ENCODE measurements at places on chromosomes 4 and X. TPM values are rescaled to one million over a fixed set of nuclear protein-coding genes. Genes with fewer than 3 reads are reported as not detected.

RAB28 gene
- 18.9 TPM for polyA plus RNA-seq

GRCh38 chrX:19824603-19825002 is 62.8 kb downstream of the SH3KBP1 start:
- no peak overlapping the region for H3K4me3 ChIP-seq
- no peaks in the 10 kb centered on the region for H3K27me3 ChIP-seq
- no peak for DNase-seq
- H3K36me3 ChIP-seq = no peaks in the 10 kb centered on the region

GRCh38 chrX:20653070-20653469 is 386.4 kb upstream of the RPS6KA3 start:
- no peaks in the 10 kb centered on the region for H3K4me1 ChIP-seq
- H3K4me3 ChIP-seq = no peak overlapping the region
- no peak for DNase-seq
- no peaks in the 10 kb centered on the region for H3K27me3 ChIP-seq
- H3K36me3 ChIP-seq = no peaks in the 10 kb centered on the region
- H3K27ac ChIP-seq = no peak overlapping the region

DNA sequence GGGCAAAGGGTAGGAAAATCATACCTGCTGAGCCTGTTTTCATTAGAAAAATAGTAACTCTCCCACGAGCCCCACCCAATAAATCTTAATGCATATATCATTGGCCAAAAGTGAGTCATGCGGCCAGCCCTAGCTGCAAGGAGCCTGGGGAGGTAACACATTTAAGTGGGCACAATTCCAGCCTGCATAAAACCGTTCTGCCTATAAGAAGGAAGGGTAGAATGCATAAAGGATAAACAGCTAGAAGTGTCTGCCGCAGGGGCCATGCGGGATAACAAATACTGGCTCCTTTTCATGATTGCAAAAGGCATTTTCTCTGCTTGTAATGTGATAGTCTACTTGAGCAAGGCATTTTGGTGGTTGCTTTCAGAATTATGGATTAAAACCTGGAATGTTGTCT is 37.1 kb downstream of the EFHC2 start:
- no peak for DNase-seq
- no peaks in the 10 kb centered on the region for H3K27me3 ChIP-seq
- H3K4me1 ChIP-seq = no peaks in the 10 kb centered on the region
- H3K36me3 ChIP-seq = no peaks in the 10 kb centered on the region
- H3K27ac ChIP-seq = no peak overlapping the region

- DNase-seq = no peak
- no peaks in the 10 kb centered on the region for H3K36me3 ChIP-seq
- no peaks in the 10 kb centered on the region for H3K4me1 ChIP-seq
These were observed 81.2 kb downstream of the NPY1R start for GRCh38 chr4:163251204-163251603.

- H3K27me3 ChIP-seq = no peaks in the 10 kb centered on the region
- H3K4me3 ChIP-seq = no peak overlapping the region
- H3K4me1 ChIP-seq = no peaks in the 10 kb centered on the region
These were observed 118.3 kb upstream of the FRG1 start for GRCh38 chr4:189822326-189822725.

GRCh38 chrX:30679369-30679768 is 26.1 kb downstream of the GK start:
- no peak overlapping the region for H3K4me3 ChIP-seq
- no peaks in the 10 kb centered on the region for H3K4me1 ChIP-seq
- no peak for DNase-seq
- H3K27me3 ChIP-seq = no peaks in the 10 kb centered on the region
- H3K36me3 ChIP-seq = no peaks in the 10 kb centered on the region
- no peak overlapping the region for H3K27ac ChIP-seq

DNA sequence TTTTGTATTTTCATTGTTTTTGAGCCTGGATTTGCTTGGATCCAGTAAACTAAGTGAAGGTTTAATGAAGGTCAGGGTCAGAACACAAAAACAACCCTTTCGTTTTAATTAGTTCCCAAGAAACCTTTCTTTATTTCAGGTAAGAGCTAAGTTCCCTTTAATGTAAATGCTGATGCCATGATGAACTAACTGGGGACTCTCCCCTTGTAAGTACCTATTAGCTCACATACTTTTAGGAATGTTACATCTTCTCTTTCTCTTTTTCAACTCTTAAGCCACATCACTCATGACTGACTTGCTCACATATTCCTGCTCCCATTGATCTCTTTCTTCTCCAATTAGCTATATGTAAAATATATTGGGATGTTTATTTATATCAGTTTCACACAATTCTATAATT is 673.1 kb upstream of the CPEB2 start:
- H3K27ac ChIP-seq = no peak overlapping the region
- H3K27me3 ChIP-seq = no peaks in the 10 kb centered on the region
- H3K4me3 ChIP-seq = no peak overlapping the region
- H3K36me3 ChIP-seq = no peaks in the 10 kb centered on the region
- no peak for DNase-seq

DNA sequence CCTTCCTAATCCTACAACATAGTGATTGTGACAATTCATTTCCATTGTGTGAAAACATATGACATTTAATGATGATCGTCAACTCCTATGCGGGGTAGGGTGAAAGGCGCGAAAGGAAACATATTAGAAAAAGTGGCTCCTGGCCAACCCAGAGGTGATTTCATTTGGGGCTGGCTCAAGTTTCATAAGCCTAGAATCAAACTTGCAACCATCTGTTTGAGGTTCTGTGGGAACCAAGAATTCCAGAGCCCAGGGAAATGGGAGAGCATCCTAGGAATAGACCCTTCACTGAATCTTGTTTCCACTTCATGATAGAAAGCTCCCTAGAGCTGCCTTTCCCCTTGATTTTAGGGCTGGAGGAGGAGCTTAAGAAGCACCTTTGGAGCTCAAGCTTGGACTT is 101.3 kb upstream of the EGFL6 start:
- H3K27me3 ChIP-seq = no peaks in the 10 kb centered on the region
- no peaks in the 10 kb centered on the region for H3K36me3 ChIP-seq
- no peak overlapping the region for H3K27ac ChIP-seq
- no peak for DNase-seq
- H3K4me1 ChIP-seq = peaks cover 6% of the 10 kb centered on the region

DNA sequence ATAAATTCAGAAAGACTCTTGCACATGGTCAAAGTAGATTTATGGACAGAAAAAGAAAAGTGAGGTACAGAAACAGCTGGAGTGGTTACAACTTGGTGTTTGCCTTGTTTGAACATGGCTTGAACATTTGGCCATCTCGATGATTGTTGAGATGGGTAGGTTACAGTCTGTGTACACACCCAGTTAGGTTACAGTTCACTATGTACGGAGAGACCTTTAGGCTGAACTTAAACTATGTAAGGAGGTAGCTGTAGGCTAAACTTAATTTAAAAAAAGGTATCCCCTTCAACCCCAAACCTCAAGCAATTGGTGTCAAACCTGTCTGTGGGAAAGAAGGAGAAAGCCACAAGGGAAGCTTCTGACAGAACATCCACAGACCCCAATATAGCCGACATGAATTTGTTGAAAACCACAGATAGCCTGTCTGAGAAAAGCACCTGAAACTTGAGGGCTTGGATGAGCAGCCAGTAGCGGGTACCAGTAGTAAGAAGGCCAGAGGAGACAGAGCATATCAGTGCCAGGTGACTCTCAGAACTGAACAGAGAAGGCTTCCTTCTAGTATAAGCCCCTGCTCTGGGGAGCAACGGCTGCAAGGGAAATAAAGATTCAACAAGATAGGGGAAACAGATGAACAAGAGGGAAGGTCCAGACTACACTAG is 247.9 kb upstream of the GALNTL6 start:
- DNase-seq = no peak
- H3K4me3 ChIP-seq = no peak overlapping the region
- H3K4me1 ChIP-seq = no peaks in the 10 kb centered on the region
- no peaks in the 10 kb centered on the region for H3K27me3 ChIP-seq
- H3K27ac ChIP-seq = no peak overlapping the region
- no peaks in the 10 kb centered on the region for H3K36me3 ChIP-seq

GRCh38 chr4:2360396-2360730 is 58.1 kb downstream of the ZFYVE28 start:
- no peak overlapping the region for H3K4me3 ChIP-seq
- no peaks in the 10 kb centered on the region for H3K4me1 ChIP-seq
- no peak overlapping the region for H3K27ac ChIP-seq
- DNase-seq = no peak
- no peaks in the 10 kb centered on the region for H3K36me3 ChIP-seq

GRCh38 chr4:170497689-170498088 is 407.9 kb upstream of the AADAT start:
- H3K4me3 ChIP-seq = no peak overlapping the region
- H3K27ac ChIP-seq = no peak overlapping the region
- no peaks in the 10 kb centered on the region for H3K36me3 ChIP-seq

SORCS2 gene
- polyA plus RNA-seq = 0.66 TPM

GRCh38 chr4:158741326-158742021 is 18.3 kb upstream of the PPID start:
- DNase-seq = no peak
- H3K36me3 ChIP-seq = no peaks in the 10 kb centered on the region
- no peaks in the 10 kb centered on the region for H3K27me3 ChIP-seq

SSX1 gene
- not detected for polyA plus RNA-seq

DNA sequence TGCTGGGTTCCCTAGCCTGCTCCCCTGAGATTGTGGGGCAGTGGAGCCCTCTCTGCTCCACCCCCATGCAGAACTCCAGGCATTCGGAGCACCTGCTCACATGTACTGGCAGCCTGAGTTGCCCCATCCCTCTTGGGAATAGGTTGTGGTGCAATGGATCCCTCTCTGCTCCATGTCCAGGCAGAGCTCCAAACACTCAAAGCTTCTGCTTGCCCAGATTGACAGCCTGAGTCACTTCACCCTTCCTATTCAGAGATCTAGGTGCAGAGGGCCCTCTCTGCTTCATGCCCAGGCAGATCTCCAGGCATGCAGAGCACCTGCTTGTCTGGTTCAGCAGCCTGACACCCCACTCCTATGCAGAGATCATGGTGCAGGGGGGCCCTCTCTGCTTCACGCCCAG is 18.6 kb upstream of the TEX13B start:
- H3K27ac ChIP-seq = no peak overlapping the region
- no peak overlapping the region for H3K4me3 ChIP-seq
- no peaks in the 10 kb centered on the region for H3K36me3 ChIP-seq
- no peaks in the 10 kb centered on the region for H3K27me3 ChIP-seq
- H3K4me1 ChIP-seq = no peaks in the 10 kb centered on the region
- DNase-seq = no peak

GLRA3 gene
- not detected for polyA plus RNA-seq

DNA sequence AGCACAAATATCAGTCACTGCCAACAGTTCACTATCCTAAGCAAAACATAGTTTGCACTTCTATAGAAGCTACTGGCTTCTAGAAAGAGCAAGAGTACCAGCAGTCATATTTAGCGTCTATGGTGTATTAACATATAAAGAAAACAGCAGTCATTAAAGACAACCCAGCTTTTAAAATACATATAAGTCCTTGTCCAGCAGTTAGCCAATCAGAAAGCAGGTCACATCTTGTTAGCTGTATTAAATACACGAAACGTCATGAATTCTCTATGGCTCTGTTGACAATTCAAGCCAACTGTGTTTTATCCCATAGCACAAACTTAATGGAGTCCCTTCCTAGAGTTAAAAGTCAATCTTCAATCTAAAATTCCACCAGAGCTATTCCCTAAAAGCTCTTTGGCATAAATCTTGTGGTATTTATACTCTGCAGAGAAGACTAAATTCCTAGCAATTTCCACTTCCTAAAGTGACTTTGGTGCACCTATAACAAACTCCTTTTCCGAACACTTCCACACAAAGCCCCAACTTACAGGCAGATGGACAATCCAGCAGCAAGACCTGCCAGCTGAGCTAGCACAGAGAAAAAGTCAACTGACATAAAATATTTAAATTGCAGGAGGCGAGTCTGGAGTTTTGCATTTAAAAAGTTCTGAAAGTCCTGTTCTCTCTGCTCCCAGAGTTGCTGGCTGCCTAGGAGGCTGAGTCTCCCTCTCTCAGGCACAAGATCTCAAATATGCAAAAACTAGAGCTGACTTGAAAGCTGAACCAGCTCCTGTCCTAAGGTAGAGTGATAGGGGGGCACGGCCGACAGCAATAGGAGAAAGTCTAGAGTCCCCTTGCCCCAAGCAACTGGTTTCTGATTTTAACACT is 1.3 kb downstream of the LDB2 start:
- peak overlapping the region; percentile 63 for H3K27ac ChIP-seq
- no peaks in the 10 kb centered on the region for H3K4me1 ChIP-seq
- no peaks in the 10 kb centered on the region for H3K27me3 ChIP-seq
- H3K36me3 ChIP-seq = no peaks in the 10 kb centered on the region
- peak overlapping the region; percentile 48 for H3K4me3 ChIP-seq
- no peak for DNase-seq

GRCh38 chr4:163233321-163233720 is 66.6 kb upstream of the NAF1 start:
- no peaks in the 10 kb centered on the region for H3K4me1 ChIP-seq
- no peak overlapping the region for H3K27ac ChIP-seq
- no peak overlapping the region for H3K4me3 ChIP-seq
- H3K36me3 ChIP-seq = no peaks in the 10 kb centered on the region
- no peak for DNase-seq

GRCh38 chr4:184337907-184338306 is 120.2 kb upstream of the ENPP6 start:
- DNase-seq = no peak
- no peaks in the 10 kb centered on the region for H3K27me3 ChIP-seq
- no peak overlapping the region for H3K27ac ChIP-seq
- H3K36me3 ChIP-seq = no peaks in the 10 kb centered on the region

GRCh38 chrX:151902813-151903591 is 9.7 kb upstream of the MAGEA4 start:
- peak; percentile 14 for DNase-seq
- H3K4me3 ChIP-seq = no peak overlapping the region
- H3K36me3 ChIP-seq = no peaks in the 10 kb centered on the region
